Lung microvascular endothelial cell (primary cell): ENCODE measurements at places on chromosomes 1 and 21. TPM values are rescaled to one million over a fixed set of nuclear protein-coding genes. Genes with fewer than 3 reads are reported as not detected.
A peak's percentile ranks its signal among the peaks of the same experiment; 100 is the strongest.

DNA sequence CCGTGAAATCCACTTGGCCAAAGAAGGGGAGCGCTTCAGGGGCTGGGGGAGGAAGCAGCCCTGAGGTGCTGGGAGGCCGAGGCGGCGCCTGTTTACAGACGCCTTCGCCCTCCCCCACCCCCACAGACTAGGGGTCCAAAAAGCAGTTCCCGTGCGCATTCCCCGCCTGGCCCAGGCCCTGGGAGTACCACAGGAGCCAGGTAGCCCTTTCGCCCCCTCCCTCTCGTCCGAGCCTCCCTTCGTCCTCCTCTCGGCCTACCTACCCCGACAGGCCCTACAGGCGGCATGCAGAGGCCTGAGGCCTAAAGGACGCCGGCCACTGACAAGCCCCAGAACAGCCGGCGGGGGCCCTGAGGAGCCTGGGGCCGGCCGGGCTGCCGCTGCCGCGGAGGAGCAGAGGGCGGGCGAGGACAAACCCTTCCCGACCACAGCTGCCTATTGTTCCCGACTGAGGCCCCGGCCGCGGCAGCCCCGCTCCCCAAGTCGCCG is 522 bp downstream of the RC3H1 start:
- peak; percentile 58 for DNase-seq

GRCh38 chr1:77533660-77534305 is 148.7 kb downstream of the ZZZ3 start:
- peak; percentile 84 for DNase-seq

DNA sequence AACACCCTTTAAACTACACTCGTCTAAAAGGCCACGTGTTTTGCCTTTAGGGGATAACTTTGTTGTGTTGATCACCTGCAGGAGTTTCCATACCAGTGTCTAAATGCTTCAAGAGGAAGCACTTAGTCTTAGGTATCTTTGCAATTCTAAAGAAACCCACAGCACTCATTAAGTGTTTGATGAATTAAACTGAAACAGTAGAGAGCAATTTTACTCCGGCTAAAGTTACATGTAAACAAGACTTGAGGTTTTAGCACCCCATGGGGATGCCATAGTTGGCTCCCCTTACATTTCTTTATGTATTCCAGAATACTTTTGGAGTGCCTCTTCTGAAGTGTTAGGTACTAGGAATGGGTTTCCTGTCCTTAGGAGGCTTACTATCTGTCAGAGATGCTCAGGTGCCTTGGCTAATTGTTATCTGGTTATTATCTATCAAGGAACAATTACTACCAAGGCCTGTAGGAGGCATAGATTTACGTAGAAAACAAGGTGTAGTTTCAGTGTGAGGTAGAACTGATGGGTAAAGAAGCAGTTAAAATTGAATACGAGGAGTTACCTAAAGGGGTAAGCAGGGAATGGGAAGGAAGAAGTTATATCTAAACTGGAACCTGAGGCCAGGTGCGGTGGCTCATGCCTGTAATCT is 176.8 kb upstream of the SAMSN1 start:
- no peak for DNase-seq

DNA sequence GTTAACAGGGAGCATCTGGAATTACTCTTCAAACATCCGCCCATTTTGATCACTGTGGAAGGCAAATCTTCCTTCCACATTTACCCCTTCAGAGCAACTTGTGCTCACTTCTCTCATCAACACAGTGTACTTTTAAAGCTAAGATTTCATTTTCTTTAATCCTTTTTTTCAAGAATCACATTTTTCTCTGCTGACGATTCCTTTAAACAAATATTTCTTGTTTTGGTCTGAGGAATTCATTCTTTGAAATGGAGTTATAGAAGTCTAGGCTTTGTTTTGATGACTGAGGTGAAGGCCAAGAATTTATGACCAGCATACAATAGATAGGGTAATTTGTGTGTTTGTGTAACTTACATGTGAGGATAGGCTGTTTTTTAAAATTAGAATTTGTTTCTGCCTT is 25.6 kb downstream of the LRRC42 start:
- DNase-seq, result no peak

The ILDR2 gene
- not detected in 2 replicates for total RNA-seq

The FCRL4 gene
- not detected in 2 replicates for total RNA-seq

The HEYL gene
- total RNA-seq, result under 0.01 TPM in 1 of 2 replicates, not detected in the other

DNA sequence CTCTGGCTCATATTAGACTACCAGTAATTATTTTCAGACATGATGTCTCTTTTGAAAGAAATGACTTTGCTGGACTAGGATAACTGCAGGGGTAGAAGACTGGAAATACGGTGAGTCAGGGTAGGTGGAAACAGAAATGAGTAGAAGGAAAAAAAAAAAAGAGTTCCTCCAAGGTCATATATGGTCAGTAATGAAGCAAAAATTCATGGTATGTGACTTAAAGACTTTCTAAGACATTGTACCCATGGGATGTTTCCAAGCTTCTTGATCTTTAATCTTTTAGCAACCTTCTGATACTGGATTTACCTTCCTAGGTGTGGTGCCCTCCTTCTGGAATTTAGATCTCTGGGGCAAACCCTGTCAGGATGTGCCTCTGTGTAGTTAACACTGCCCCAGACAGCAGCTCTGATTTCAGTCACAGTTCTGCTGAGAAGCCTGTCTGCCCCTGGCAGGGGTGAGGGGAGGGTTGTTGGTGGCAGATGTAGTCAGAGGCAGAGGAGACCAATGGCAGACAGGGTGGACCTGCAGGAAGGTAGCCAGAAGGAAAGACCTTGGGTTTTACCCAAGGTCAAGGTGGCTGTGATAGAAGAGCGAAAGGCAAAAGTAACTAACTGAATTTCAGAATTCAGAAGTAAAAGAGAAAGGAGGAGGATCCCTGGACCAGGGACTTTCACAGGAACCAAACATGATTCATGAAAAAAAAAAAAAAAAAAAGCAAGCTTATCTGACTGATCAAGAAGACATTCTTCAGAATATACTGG is 44.1 kb upstream of the BCL10 start:
- peak; percentile 85 for DNase-seq

The SUSD4 gene
- 0.20 and 0.44 TPM in 2 replicates for total RNA-seq

The CAMSAP2 gene
- total RNA-seq, result 21.4 and 26.0 TPM in 2 replicates
